Panc1 (cell line): ENCODE measurements at places on chromosomes 1 and 21.

- no peak for DNase-seq
- no peak overlapping the region for H3K4me3 ChIP-seq
- H3K27ac ChIP-seq: no peak overlapping the region
- no peaks in the 10 kb centered on the region for H3K27me3 ChIP-seq
- H3K4me1 ChIP-seq: no peaks in the 10 kb centered on the region
Observed at GRCh38 chr21:38236232-38236631, 20.6 kb upstream of the KCNJ15 start.

DNA sequence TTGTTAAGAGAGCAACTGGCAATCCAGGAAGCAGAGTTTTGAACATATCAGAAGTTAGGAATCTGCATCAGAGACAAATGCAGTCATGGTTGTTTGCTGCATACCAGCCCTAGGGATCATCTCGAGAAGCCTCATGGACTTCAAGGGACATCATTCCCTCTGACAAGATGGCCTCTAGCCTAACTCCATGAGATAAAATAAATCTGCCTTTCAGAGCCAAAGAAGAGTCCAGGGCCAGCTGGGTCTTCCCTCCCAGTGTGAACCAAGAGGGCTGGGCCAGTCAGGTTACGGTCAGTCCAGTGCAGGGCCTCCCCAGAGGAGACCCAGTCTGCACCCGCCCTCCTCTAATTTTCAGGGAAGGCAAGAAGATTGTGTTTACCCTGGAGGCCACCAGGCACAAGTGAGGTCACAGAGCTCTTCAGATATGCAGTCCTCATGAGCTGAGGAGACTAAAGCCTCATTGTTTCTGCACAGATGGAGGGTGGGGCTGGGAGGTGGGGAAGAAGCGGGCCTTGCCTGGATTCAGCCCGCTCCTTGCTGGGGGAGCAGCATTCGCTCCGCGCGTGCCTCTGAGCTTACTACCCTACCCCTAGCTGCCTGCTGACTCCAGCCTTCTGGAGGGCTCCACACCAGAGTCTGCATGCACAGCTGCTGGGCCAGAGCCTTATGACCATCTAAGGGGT, 52.8 kb downstream of the CAPN2 start:
- peaks cover 7% of the 10 kb centered on the region; the same call in 1 of the 2 replicates for H3K36me3 ChIP-seq
- no peaks in the 10 kb centered on the region for H3K27me3 ChIP-seq
- no peaks in the 10 kb centered on the region for H3K4me1 ChIP-seq
- H3K27ac ChIP-seq: peak overlapping the region; percentile 14; the same call in 1 of the 2 replicates
- DNase-seq: no peak

DNA sequence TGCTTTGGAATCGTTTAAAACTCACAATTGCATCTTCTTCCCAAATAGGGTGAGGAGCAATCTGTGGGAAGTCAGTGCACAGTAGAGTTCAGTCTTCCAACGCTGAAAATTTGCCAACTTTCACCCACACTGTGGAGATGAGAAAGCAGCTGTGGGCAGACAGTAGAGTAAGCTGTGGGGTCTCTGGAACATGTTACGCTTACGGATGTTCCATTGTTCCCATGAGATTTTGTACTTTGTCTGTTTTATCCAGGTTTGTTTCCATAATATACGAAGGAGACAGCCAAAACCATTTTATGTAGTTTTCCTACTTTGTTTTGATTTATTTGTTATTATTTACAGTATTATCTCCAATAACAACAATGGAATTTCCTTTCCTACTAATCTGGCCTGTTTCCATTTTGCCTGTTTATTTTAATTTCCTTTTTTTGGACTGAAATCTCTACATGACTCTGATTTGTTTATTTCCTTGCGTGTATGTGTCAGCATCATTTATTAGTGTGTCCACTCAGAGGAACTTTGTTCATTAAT, 65.1 kb upstream of the RGL1 start:
- no peaks in the 10 kb centered on the region for H3K27me3 ChIP-seq
- no peak overlapping the region for H3K27ac ChIP-seq
- H3K36me3 ChIP-seq: no peaks in the 10 kb centered on the region
- no peak overlapping the region for H3K4me3 ChIP-seq
- no peaks in the 10 kb centered on the region for H3K4me1 ChIP-seq
- no peak for DNase-seq

DNA sequence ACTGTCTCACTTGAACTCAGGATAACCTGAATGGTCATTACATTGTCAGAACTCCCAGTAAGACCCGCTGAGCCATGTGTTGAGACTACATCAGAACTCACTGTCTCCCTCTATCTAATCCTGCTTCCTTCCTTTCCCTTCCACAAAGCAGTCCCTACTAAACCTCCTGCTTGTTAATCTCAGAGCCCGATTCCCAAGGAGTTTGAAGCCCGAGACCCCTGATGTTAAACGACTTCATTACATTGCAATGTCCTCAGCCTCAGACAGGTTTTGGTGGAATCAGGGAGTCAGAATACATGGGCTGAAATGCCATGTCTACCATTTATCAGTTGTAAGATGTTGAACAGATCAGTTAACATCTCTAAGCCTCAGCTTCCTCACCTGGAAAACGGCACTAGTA, 682.4 kb downstream of the ADGRL2 start:
- no peaks in the 10 kb centered on the region for H3K27me3 ChIP-seq
- no peaks in the 10 kb centered on the region for H3K4me1 ChIP-seq
- H3K27ac ChIP-seq: no peak overlapping the region
- no peaks in the 10 kb centered on the region for H3K36me3 ChIP-seq
- no peak for DNase-seq

- H3K4me1 ChIP-seq: no peaks in the 10 kb centered on the region
- DNase-seq: no peak
- H3K36me3 ChIP-seq: no peaks in the 10 kb centered on the region; the same call in 1 of the 2 replicates
- no peak overlapping the region for H3K4me3 ChIP-seq
- H3K27me3 ChIP-seq: no peaks in the 10 kb centered on the region
- no peak overlapping the region for H3K27ac ChIP-seq
Observed at GRCh38 chr1:92759361-92759760, 25.5 kb downstream of the EVI5 start.

DNA sequence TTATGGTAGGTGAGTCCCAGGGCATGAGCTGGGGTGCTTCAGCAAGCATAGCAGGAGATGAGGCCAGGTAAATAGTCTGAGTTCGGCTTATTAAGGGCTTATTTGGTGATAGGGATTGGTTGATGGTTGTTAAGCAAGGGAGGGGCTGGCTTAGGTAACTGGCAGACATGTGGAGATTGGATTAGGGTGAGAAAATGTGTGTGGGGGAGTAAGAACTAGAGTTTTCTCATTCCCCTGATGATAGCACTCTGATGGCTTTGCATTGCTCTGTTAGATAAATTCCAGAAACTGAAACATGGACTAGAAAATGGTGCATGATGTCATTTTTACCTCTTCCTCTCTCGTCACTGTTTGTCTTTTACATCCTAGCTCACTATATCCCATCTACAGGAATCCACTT, 53.6 kb downstream of the FGGY start:
- H3K36me3 ChIP-seq: no peaks in the 10 kb centered on the region
- H3K27ac ChIP-seq: no peak overlapping the region
- peaks cover 3% of the 10 kb centered on the region; the same call in 1 of the 2 replicates for H3K4me1 ChIP-seq
- DNase-seq: no peak
- no peaks in the 10 kb centered on the region for H3K27me3 ChIP-seq

GRCh38 chr1:60904099-60904851, 178.1 kb upstream of the NFIA start:
- DNase-seq: no peak
- no peak overlapping the region for H3K27ac ChIP-seq
- H3K36me3 ChIP-seq: no peaks in the 10 kb centered on the region
- no peaks in the 10 kb centered on the region for H3K4me1 ChIP-seq

DNA sequence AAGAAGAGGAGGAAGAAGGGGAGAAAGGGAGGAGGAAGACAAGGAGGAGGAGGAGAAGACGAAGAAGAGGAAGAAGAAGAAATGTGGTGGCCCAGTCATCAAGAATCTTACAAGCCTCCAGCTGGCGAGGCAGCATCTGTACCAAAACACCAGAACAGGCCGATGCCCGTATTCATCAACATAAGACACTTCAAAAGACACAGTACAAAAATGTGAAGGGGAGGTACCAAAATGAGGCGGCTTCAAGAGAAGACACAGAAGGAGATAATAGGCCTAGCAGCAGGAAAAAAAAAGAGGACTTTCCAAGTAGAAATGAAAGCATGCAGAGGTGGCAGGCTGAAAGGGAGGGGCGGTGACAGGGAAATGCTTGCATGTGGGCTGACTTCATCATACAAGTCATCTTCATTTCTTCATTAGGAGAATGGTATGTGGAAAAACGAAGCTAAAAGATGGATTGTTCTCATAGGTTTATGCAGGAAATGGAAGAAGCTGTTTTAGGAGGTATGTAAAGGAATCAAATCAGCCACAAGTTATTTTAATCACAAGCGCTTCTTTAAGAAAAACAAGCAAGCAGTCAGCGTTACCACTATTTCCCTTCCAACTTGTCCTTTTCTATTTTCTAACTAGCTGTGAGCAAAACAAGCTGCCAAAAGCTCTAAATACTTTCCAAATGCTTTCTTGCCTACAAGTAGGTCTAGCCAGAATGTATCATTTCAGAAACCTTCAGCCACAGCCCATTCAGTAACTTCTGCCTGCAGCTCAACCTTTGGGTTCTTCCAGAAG, 192.3 kb downstream of the SLC45A1 start:
- no peak for DNase-seq
- no peak overlapping the region for H3K27ac ChIP-seq
- no peaks in the 10 kb centered on the region for H3K36me3 ChIP-seq
- no peaks in the 10 kb centered on the region for H3K4me1 ChIP-seq
- no peaks in the 10 kb centered on the region for H3K27me3 ChIP-seq
